ENCODE measurements at places on chromosomes 6 and 20. TPM values are rescaled to one million over a fixed set of nuclear protein-coding genes. Genes with fewer than 3 reads are reported as not detected.

The PNPLA1 gene
- total RNA-seq: not detected

The PCSK2 gene
- total RNA-seq: not detected

The HLA-DOB gene
- 1.1 TPM for total RNA-seq

GRCh38 chr20:10064611-10065010 lies 29.8 kb downstream of the ANKEF1 start:
- no peak for DNase-seq

GRCh38 chr20:61464307-61465303 lies 212.5 kb downstream of the CDH4 start:
- no peak for DNase-seq

All from activated naive CD4-positive, alpha-beta T cell treated with anti-CD3 and anti-CD28 coated beads for 36 hours (primary cell).